ENCODE measurements at places on chromosomes 13 and 19. TPM values are rescaled to one million over a fixed set of nuclear protein-coding genes. Genes with fewer than 3 reads are reported as not detected.

DNA sequence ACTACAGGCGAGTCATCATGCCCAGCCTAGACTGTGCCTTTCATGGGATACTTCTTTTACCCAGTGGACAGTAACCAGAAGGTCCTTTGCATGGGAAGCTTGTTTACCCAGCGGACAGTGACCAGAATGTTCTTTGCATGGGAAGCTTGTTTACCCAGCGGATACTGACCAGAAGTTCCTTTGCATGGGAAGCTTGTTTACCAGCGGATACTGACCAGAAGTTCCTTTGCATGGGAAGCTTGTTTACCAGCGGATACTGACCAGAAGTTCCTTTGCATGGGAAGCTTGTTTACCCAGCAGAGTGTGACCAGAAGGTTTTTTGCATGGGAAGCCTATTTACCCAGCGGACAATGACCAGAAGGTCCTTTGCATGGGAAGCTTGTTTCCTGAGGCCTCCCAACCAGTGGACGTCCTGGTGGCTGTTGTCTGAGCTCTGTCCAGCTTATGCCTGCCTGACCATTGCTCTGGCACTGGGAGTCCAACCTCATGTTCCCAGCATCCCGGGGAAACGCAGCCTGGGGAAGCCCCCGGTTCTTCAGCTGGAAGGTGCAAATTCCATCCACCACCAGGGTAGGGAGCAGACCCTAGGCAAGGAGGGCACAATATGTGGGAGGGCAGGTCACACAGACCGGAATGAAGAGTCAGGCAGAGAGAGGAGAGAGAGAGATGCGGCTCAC is 41.6 kb upstream of the PDCD5 start:
- H3K27me3 ChIP-seq = no peaks in the 10 kb centered on the region
- no peak overlapping the region for H3K4me3 ChIP-seq
- DNase-seq = no peak
- no peaks in the 10 kb centered on the region for H3K36me3 ChIP-seq
- no peak overlapping the region for H3K27ac ChIP-seq

- peaks cover 46% of the 10 kb centered on the region for H3K4me1 ChIP-seq
- H3K4me3 ChIP-seq = no peak overlapping the region
- H3K27me3 ChIP-seq = peaks cover 19% of the 10 kb centered on the region
- no peaks in the 10 kb centered on the region for H3K36me3 ChIP-seq
- no peak for DNase-seq
- no peak overlapping the region for H3K27ac ChIP-seq
Observed at GRCh38 chr19:3096902-3097326, 2.8 kb downstream of the GNA11 start.

- H3K27ac ChIP-seq = no peak overlapping the region
- no peak overlapping the region for H3K4me3 ChIP-seq
Observed at GRCh38 chr13:84741253-84741652, 859.0 kb upstream of the SLITRK1 start.

DNA sequence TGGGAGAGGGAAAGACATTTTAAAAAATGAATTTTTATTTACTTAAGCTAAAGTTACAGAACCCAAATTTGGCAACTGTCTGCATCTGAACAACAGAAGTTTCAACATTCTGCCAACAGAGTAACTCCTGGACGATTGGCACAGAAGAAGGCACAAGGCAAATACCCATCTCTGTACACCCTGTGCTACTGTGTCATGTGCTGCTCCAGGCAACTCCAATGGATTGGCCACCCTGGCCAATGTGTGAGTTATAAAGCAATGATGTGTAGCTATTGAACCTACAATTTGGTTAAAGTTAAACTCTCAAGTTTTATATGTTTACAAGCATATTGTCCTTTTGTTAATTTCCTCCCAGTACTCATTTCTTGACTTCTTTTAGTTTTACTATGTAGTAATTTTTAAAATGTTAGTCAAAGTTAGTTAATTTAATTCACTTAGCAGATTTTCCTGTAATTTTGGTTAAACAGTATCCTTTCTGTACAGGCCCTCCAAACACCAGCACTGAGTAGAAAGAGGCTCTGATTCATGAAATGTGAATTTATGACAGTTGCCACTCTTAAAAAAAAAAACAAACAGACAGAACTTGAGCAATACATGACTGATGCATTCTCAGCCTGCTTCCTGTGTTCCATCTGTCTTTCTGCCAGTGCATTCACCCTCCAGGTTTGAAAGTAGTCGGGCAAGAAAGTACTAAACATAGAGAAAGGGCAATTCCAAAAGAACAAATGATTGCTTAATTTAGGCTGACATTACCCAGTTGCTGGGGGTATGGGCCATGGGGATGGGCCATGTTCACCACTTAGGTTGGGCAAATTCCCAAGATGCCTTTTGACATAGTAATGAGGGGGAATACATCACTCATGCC is 5.9 kb downstream of the STARD13 start:
- no peak for DNase-seq
- no peaks in the 10 kb centered on the region for H3K36me3 ChIP-seq
- no peak overlapping the region for H3K4me3 ChIP-seq
- H3K4me1 ChIP-seq = no peaks in the 10 kb centered on the region
- no peaks in the 10 kb centered on the region for H3K27me3 ChIP-seq

DNA sequence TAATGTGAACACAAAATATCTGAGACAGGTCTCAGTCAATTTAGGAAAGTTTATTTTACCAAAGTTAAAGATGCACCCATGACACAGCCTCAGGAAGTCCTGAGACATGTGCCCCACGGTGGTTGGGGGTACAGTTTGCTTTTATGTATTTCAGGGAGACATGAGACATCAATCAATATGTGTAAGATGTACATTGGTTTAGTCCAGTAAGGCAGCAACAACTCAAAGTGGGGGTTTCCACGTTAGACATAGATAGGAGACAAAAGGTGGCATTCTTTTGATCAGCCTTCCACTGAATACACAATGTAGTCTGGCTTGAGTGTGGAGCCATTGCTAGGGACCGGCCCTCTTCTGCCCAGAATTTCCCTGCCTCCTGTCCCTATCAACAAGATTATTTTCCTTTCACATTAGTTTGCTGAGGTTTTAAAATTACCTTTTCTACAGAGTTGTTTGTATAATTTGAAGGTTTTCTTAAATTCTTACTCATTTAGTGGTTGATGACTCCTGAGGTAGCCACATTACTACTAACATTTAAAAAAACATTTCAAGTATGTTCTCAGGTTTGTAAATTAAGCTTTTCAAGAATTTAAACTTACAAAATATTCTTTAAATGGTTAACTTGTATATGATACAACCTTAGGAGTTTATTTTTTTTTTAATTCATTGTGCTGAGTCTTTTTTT is 33.2 kb downstream of the RNASEH2B start:
- H3K27me3 ChIP-seq = no peaks in the 10 kb centered on the region
- no peak for DNase-seq
- H3K4me3 ChIP-seq = no peak overlapping the region
- H3K27ac ChIP-seq = no peak overlapping the region

DNA sequence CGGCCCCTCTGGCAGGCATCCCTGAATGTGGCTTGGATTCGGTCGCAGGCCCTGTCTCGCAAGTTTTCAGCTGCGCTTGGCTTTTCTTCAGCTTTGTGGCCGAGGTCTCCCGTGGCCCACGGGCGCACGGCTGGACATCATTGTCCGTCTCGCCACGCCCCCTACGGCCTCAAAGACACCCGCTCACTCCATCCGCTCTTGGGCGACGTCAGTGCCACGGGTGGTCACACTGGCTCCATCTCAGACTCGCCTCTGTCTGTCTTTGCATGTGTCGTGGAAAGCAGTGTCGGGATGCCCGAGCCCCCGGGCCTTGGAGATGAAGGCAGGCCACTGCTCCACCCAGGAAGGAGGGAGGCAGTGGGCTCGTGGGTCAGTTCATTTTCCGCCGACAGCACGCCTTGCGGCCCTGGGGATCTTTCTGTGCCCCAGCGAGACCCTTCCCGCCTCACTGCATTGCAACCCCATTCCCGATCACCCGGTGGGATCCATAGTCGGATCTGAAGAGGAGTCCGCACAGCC is 51.0 kb downstream of the ZNF146 start:
- H3K4me1 ChIP-seq = no peaks in the 10 kb centered on the region
- no peak for DNase-seq
- no peaks in the 10 kb centered on the region for H3K27me3 ChIP-seq
- no peak overlapping the region for H3K4me3 ChIP-seq
- H3K27ac ChIP-seq = no peak overlapping the region
- H3K36me3 ChIP-seq = no peaks in the 10 kb centered on the region

- H3K4me1 ChIP-seq = no peaks in the 10 kb centered on the region
- no peak overlapping the region for H3K27ac ChIP-seq
- no peak for DNase-seq
- no peaks in the 10 kb centered on the region for H3K36me3 ChIP-seq
- H3K27me3 ChIP-seq = no peaks in the 10 kb centered on the region
Observed at GRCh38 chr13:35046587-35046986, 104.5 kb downstream of the NBEA start.

- no peak overlapping the region for H3K27ac ChIP-seq
- H3K4me1 ChIP-seq = no peaks in the 10 kb centered on the region
- DNase-seq = no peak
- H3K27me3 ChIP-seq = no peaks in the 10 kb centered on the region
Observed at GRCh38 chr13:111467111-111467890, 146.9 kb downstream of the TEX29 start.

DNA sequence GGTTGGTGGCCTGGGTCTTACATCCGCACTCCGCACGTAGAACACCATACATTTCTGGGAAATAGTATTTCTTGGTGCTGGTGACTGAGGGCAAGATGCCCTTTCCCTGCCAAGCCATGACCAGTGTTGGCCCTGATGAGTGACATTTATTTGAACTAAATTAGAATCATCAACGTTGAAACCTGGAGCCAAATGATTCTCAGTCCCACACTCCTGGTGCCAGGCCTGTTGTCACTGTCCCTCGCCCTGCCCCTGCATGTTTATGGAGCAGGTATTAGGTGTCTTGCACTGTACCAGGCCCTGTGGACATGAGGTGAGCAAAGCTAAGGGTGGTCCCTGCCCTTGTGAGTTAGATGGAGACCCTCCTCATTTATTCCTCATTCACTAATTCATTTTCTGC is 5.8 kb downstream of the CHST8 start:
- H3K4me3 ChIP-seq = no peak overlapping the region
- H3K36me3 ChIP-seq = no peaks in the 10 kb centered on the region
- no peak for DNase-seq
- H3K4me1 ChIP-seq = no peaks in the 10 kb centered on the region
- H3K27ac ChIP-seq = no peak overlapping the region
- H3K27me3 ChIP-seq = no peaks in the 10 kb centered on the region

- no peak overlapping the region for H3K27ac ChIP-seq
- H3K27me3 ChIP-seq = no peaks in the 10 kb centered on the region
- peaks cover 16% of the 10 kb centered on the region for H3K4me1 ChIP-seq
- no peak for DNase-seq
Observed at GRCh38 chr13:50993371-50993770, 83.8 kb downstream of the RNASEH2B start.

GRCh38 chr19:13606156-13606555 is 99.9 kb upstream of the CACNA1A start:
- no peaks in the 10 kb centered on the region for H3K27me3 ChIP-seq
- H3K4me3 ChIP-seq = no peak overlapping the region
- no peak for DNase-seq
- no peaks in the 10 kb centered on the region for H3K36me3 ChIP-seq

Gene BBC3
- 10.2 TPM for total RNA-seq

Gene ZNF66
- 25.0 TPM for total RNA-seq

Gene EPS8L1
- total RNA-seq = 1.3 TPM

Gene CLC
- total RNA-seq = not detected

Gene SLC15A1
- not detected for total RNA-seq

Gene MUC16
- 1.1 TPM for total RNA-seq

Gene IGFLR1
- total RNA-seq = 245 TPM

Gene ZIM2
- total RNA-seq = not detected

Gene NAA16
- total RNA-seq = 32.5 TPM

Gene CBLC
- total RNA-seq = not detected

All from B cell (primary cell).